ENCODE measurements at places on chromosomes 3 and 15.

DNA sequence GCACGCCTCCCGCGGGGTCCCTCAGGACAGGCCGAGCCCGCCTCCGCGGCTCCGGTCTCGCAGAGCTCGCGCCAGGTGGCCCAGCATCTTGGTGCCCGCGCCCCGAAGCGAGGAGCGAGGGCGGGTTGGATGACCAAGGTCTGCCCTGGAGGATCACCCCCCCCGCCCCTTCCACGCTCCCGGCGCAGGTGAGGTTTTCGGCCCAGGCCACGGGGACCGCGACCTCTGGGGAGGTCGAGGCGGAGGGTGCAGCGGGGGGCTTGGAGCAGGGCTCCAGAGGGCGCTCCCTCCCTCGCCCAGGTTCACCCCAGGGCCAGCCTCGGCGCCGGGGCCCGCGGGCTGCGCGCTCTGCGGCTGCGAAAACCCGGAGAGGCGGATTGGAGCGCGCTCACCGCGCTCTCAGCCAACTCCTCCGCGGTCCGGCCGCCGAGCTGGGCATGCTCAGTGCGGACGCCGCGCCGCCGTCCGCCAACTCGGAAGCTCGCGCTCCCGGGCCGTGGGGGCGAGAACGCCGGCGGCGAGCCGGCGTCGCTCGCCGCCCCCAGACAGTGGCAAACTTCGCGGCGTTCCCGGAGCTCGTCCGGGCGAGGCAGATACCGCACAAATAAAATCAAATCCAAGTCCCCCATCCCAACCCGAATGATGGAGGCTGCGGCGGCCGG lies at the start of gene MED12L:
TSS of gene MED12L (plus strand) at position 438 of the 662 bp plus-strand sequence. CDS start 1,263 bp downstream, outside the sequence.
- DNase-seq: peak; percentile 75

DNA sequence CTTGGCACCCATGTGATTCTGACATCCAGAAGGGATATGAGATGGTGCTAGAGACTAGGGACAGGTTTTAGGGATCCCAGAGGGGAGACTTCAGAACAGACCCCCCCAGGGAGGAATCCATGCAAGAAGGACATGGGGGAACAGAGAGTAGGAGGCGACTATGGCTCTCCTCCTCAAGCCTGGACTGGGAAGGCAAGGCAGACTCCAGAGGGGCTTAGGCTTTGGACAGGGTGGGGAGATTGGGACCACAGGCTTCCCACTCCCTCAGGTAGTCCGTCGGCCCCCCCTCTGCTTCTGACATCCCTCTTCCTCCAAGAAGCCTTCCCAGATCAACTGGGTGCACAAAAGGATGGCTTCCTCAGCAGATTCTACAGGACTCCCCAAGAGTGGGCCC lies 3.0 kb upstream of the VIPR1 start:
- no peak for DNase-seq

DNA sequence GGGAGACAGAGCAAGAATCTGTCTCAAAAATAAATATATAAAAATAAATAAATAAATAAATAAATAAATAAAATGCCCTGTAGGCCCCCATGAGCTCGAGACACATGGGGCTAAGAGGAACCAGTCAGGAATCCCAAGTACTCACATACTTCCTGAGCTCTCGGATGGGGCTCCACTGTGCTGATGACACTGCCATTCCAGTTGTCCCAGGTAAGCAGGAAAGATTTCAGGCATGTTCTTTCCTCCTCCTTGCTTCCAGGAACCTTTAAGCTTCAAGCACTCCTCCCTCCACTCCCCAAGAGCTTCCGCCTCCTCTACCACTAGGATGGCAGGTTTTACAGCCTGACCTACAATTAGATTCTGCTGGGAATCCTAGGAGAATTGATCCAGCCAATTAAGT lies 113.4 kb downstream of the SLC49A4 start:
- DNase-seq: no peak

DNA sequence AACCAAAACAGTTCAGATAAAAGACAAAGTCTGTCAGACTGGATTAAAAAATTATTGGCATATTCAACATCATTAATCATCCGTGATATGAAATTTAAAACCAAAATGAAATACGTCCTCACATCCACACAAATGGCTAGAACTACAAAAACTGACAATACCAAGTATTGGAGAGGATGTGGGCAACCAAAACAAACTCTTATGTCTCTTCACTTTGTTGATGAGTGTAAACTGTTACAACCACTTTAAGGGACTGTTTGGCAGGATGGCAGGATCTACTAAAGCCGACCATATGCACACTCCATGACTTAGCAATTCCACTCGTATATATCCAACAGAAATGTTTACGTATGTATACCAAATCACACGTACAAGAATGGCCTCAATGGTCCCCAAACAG lies 24.8 kb upstream of the C15orf40 start:
- no peak for DNase-seq

GRCh38 chr3:37905987-37906674 lies 44.5 kb downstream of the CTDSPL start:
- DNase-seq: no peak

GRCh38 chr3:129121016-129121791 lies 400 bp downstream of the RAB43 start:
- DNase-seq: no peak

DNA sequence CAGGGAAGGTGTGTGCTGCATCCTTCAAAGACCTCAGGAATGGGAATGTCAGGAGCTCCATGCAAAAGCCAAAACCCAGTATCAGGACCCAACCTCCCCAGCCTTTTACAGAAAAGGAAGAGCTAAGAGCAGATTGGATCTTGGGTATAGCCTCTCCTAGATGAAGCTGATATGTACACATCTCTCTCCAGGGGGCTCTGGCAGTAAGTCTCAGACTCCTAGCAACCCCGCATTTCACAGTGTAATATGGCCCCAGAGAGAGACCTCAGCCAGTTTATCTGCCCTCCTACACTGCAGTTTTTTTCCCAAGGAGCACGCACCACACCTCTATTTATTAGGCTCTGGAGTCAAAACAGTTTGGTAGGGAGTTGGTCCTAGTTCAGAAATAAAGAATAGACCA lies 88.2 kb downstream of the RBPMS2 start:
- DNase-seq: no peak

GRCh38 chr15:85404918-85405866 lies 24.8 kb downstream of the AKAP13 start:
- DNase-seq: no peak

DNA sequence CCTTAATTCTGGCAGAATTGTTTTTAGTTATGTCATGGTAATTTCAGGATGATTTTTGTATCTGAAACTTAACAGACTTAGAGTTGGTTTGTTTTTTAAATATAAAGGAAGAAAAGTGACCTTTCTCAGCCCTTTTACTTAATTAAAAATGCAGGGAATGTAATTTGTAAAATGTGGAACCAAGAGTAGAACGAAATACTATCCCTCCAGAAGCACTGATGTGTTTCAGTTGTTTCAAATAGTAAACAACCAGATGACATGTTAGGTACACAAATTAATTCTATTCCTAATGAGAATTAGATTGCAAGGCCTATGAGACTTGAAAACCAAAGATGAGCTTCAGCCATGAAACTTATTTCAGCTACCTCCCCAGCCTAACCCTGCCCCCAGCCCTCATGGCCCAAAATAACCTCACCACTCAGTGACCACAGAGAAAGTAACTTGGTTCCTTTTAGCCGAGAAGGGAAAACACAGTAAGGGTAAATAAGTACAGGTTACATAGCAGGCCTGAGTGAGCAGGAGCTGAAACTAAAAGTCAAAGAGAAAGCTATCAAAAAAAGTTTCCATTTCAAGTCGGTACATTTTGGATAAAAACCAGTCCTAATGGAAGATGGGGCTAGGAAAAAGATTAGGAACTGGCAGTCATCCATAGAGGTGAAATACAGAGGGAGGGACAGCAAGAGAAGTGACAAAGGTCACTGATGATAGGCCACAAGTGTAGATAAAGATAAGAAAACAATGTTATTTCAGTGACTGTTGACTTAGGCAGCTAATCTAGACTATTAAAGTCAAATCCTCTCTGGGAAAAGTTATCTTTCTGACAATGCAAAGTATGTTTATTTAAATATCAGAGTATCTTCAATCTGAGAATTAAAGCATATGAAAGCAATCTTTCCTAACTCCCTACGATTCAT lies 23.2 kb downstream of the SENP8 start:
- DNase-seq: no peak

GRCh38 chr3:125112981-125113380 lies 57.2 kb upstream of the HEG1 start:
- no peak for DNase-seq

DNA sequence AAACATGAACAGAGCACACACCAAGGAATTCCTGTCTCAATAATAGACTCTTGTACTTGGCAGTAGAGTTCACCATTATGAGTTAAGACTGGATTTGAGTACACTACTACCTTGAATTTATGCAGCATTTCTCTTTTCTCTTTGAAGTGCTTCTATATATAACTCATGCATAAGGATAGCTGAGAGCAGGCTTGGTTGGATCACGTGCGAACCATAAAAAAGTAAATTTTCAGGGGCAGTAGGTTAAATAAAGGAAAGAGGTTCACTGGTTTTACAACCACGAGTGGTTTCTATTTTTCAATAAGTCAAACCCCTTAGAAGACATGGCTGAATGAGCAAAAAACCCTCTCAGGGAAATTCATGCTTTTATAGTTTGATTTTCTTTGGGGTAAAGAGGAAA lies 28.6 kb upstream of the PDZRN3 start:
- DNase-seq: no peak

- no peak for DNase-seq
These were observed 28.0 kb upstream of the MNS1 start for GRCh38 chr15:56492791-56493555.

- no peak for DNase-seq
These were observed 21.4 kb upstream of the LIPC start for GRCh38 chr15:58410353-58410752.

- DNase-seq: no peak
These were observed 26.4 kb upstream of the TSPAN3 start for GRCh38 chr15:77097248-77097721.

DNA sequence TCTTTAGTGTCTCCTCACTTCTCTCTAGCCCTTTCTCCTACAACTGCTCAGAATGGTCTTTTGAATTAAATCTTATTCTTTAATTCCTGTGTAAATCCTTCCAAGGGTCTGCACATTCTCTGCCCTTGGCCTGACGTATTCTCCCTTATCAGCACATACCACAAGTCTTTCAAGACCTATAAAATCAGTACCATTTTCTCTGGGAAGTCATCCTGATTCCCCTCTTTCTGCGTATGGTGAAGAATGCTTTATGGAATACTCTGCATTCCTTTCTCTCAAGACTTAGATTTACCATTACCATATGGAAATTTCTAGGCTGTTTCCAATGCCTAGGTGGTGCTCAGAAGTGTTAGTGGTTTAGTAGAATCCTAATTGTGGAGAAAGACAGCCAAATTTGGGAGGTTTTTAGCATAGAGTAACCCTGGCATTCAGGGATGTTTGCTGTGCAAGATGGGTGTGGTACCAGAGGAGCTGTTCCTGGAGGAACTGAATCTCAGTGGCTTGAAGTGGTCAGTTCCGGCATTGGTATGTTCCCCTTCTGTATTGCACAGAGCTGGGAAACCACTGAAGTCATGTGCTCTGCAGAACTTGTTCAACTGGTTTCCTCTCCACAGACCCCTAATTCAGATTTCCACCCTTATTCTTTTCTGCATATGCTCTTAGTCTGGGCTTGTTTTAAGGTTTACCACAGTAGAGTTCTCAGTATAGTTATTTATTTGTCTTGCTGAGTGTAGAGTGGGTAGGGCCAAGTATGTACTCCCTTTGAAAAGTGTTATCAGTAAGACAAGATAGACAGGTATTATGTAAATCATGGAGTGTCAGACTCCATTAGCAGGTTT lies 24.5 kb downstream of the IQGAP1 start:
- DNase-seq: peak; percentile 56

- DNase-seq: no peak
These were observed 303.0 kb upstream of the TPRG1 start for GRCh38 chr3:188868803-188869202.

- no peak for DNase-seq
These were observed 399.3 kb upstream of the RGMA start for GRCh38 chr15:93488296-93488713.

DNA sequence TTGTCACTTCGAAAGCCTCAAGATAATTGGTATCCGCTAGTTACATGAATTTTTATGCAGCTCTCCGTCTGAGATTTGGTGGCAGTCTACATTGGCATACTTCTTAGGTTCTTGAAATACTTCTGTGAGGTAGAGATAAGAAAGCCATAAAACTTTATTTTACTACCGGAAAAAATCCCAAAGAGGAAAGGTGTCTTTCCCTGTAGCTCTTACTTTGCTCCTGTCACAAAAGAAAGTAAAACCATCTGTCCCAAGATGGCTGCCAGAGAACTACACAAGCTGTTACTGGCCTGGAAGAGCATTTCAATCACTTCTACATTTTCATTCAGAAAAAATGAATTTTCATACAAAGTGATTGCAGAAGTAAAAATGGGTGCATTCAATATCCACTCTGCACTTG lies 214.8 kb upstream of the ST8SIA2 start:
- no peak for DNase-seq

DNA sequence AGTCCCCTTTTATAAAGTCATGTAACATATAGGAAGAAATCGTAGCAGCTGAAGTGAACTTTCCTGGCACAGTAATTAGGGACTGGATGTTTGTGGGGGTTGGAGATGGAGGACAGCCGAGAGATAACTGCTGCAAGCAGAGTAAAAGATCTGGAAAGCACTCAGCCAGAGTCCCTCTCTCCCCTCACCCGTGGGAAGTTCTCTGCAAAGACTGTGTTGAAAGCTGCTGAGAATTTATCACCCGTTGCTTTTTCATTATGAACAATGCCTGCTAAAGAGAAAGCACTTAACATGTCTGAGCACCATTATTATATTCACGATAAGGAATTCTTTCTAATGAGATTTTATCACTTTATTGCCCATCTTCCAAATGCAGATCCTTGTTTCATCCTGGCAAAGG lies 248.8 kb downstream of the SHOX2 start:
- no peak for DNase-seq

DNA sequence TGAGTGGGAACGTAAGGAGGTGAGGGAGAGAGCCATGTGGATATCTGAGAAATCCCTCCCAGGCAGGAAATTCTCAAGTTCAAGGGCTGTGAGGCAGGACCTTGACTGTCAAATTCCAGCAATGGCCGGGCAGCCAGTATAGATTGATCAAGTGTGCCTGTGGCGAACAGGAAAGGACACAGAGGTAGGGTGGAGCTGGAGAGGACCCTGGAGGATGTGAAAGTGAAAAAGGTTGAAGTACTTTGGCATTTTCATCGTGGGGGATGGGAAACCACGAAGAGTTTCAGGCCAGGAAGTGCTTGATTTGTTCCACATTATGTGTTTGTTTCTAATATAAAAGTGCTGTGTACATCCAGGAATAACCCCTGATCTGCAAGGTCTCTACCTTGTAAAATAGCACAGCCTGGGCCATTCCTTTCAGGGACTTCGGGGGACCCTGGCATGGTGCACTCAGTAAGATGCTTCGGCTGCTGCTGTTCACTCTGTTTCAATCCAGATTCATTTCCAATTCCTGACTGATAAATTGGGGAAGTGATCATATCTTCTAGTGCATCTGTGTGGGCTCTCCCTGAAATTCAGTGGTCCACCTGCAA lies 156.6 kb downstream of the MCTP2 start:
- no peak for DNase-seq

DNA sequence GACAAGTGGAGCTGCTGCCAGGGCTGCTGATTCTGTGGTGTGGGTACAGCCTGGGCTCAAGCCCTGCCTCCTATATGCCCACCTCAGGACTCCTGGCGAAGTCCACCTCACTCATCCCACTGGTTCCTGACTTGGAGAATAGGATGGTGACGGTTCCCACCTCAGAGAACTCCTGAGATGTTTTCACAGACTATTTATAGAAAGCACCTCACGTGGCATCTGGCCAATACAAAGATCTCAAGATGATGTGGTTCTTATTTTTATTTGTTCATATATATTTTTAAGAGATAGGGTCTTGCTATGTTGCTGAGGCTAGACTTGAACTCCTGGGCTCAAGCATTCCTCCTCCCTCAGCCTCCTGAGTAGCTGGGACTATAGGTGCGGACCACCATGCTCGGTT lies 236.9 kb upstream of the BHLHE40 start:
- DNase-seq: no peak

- no peak for DNase-seq
These were observed 51.8 kb upstream of the PLXND1 start for GRCh38 chr3:129658110-129658843.
